CD4-positive, alpha-beta T cell treated with Interleukin-6 at 100 ng/mL for 8 hours (primary cell): ENCODE measurements at places on chromosomes 11 and 22.

GRCh38 chr11:72816404-72816990 lies 2.3 kb downstream of the ATG16L2 start:
- DNase-seq = no peak

DNA sequence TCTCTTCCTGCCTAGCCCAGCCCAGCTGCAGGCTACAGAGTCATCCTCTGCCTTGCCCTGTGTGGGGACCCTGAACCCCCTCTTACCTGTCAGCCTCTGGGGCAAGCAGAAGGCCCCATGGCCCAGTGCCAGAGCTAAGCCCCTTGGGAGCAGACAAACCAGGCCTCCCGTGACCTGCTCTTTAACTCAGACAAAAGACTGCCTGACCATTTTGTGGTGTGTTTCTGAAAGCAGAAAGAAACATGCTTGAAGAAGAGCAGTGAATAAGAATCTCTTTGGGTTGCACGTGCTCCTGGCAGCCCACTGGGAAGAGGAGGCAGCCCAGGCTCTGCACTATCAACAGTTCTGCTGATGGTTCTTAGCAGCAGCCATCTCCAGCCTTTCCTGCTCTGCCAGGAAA lies 118.6 kb downstream of the GRIK4 start:
- DNase-seq = no peak

GRCh38 chr11:8062781-8063257 lies 18.2 kb upstream of the TUB start:
- no peak for DNase-seq

DNA sequence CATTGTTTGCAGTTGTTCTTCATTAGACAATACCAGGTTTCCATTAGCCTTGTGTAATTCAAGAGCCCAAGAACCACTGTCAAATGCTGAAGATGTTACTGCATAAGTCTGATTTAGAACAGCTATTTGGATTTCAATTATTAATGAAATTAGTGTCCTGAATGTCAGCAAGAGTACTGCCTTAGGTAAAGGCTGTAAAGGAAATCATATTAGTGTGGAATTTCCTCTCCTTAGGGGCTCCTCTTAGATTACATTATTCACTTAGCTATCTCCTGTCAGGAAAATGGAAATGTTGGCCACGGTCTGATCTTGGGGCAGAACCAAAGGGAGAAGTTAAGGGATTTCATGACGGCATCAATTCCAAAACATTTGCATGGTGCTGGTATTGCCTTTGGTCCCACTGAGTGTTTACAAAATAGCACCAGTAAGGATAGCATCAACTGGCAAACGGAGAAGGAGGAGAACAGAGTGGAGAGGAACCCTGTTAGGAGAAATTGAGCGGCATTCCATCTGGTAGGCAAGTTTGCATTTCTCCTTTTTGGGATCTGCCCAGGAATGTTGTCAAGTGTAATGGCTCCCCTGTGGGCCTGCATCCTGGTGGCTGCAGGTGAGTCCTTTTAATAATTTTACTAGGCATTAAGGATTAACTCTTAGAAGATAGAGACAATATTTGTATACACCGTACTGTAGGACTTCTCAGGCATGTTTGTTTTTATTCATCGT lies at the start of gene HTR3B:
HTR3B (plus strand) TSS at position 418 of the 723 bp plus-strand sequence; CDS start at position 556, 138 bp downstream.
- no peak for DNase-seq

GRCh38 chr11:93700830-93701229 lies 39.3 kb downstream of the CEP295 start:
- no peak for DNase-seq

DNA sequence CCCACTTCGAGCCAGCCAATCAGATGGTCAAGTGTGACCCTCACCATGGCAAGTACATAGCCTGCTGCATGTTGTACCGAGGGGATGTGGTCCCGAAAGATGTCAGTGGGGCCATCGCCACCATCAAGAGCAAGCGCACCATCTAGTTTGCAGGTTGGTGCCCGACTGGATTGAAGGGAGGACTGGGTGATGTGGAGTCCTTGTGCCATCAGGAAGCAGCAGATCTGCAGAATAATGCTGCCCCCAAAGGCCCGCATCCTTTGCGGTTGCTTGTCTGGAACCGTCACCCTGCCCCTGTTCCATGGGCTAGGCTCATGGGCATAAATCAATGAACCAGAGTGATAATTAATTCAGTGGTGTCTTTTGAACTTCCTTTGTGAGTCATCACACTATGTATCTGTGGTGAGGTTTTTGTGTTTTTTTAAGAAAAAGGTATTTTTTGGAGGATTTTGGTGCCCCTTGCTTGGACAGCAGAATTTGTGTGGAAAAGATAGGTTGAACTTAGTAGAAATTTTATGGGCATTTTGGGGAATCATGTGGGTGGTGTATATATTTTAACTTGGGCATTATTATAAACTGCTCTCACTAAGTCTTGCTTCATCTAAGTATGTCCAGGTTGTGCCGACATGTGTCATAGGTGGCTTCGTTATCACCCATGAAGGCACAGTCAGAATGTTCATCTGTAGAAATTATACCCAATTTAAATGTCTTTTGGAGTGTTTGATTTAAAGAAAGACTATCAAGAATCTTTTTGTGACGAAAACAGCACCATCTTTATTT lies 22.3 kb downstream of the LRRC74B start:
- no peak for DNase-seq

GRCh38 chr11:75508051-75508561 lies 17.6 kb downstream of the GDPD5 start:
- DNase-seq = peak; percentile 73

DNA sequence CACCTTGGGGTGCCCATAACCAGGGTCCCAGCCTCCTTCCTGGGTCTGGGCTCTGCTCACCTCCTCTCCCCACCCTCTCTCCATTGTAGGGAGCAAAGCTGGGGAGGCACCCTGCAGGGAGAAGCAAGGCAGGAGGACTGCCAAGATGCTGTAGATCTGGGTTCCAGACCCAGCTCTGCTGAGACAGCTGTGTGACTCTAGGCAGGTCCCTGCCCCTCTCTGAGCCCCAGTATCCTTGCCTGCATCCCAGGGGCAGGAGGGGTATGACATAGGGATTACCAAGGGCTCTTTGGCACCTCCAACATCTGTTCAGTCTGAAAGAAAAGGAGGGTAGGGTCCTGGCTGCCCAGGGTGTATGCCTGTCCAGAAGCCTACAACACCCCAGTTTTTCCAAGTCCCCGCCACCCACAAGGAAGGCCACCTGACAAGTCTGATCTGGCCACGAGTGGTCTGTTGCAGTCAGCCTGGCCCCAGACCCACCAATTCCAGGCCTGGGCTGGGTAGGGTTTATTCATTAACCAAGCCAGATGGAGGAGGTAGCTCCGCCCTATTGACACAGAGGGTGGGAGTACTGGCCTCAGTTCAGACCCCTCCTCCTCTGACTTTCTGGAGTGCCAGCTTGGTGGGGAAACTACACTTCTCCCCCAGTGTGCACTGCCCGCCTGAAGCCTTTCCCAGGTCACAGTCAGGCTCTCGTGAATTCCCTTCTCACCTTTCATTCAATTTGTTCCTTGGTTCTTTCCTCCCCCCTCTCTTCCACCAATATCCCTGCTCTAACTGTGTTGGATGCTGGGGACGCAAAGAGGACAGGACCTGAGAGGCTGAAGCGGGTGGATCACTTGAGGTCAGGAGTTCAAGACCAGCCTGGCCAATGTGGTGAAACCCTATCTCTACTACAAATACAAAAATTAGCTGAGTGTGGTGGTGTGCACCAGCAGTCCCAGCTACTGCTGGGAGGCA lies 15.0 kb downstream of the STARD10 start:
- DNase-seq = no peak

- peak; percentile 59 for DNase-seq
These were observed 902 bp downstream of the RASGRP2 start for GRCh38 chr11:64742889-64743590.

GRCh38 chr11:9803685-9804418 lies 140.0 kb downstream of the SWAP70 start:
- DNase-seq = no peak

DNA sequence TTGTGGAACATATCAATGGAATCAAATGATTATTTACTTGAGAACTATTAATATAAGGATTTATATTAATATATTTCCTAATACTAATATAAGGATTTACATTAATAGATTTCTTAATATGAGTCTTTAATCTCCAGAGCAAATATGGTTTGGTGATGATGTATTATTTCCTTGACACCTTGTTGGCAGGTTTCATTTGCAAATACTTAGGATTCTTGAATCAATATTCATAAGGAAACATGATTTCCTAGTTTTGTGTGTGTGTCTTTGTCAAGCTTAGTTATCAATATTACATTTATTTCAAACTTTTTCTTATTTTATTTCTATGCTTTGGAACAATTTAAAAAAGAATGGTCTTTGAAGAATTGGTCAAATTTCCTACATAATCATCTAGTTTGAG lies 138.5 kb downstream of the RAB38 start:
- DNase-seq = no peak

GRCh38 chr11:67120456-67120855 lies 1.4 kb downstream of the KDM2A start:
- no peak for DNase-seq

- no peak for DNase-seq
These were observed 19.8 kb upstream of the SHANK2 start for GRCh38 chr11:71272161-71272560.

DNA sequence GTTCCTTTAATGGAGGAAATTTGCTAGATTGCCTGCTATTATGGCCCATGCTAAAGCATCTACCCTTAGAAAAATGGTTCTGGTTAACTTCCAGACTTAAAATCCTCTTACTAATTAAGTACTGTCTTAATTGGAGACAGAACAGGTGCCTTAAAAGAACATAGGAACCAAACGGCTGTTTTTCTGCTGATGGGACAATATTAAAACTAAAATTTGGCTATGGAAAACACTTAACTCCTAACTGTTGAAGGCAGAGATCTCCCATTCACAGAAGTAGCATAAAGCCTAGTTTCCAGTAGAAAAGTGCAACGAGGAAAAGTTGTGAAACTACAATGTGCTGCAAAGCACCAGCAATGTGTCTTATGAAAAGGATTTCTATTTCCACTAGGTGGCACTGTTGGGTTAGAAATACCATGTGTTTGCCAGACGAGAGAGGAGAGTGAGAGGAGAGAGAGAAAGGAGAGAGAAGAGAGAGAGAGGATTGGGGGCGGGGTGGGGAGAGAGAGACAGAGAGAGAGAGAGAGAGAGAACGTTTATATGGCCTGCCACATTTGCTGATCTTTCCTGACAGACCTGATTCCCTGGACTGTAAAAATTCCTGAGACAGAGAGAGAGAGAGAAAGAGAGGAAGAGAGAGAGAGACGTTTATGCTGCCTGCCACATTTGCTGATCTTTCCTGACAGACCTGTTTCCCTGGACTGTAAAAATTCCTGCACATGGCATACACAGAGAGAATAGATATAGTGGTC lies 51.5 kb downstream of the FAM181B start:
- peak; percentile 42 for DNase-seq

GRCh38 chr11:105110688-105111030 lies 28.9 kb downstream of the CARD18 start:
- no peak for DNase-seq

- DNase-seq = no peak
These were observed 109.2 kb upstream of the GAL start for GRCh38 chr11:68575025-68575665.

DNA sequence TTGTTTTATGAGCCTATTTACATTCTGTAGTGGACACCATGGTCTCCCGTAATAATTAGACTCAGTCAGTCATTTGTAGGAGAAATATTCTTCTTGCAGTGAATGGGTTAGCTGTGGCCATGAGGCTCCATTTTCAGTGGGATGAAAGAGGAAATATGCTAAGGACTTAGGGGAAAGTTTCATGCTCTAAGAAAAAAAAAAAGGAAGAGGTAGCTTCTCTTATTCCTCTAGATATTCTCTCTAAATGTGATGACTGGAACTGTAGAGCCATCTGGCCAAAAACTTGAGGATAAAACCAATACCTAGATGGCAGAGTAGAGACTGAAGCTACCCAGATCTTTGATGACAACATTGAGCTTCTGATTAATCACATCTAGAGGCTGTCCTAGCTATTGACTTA lies 75.8 kb upstream of the SESN3 start:
- no peak for DNase-seq

DNA sequence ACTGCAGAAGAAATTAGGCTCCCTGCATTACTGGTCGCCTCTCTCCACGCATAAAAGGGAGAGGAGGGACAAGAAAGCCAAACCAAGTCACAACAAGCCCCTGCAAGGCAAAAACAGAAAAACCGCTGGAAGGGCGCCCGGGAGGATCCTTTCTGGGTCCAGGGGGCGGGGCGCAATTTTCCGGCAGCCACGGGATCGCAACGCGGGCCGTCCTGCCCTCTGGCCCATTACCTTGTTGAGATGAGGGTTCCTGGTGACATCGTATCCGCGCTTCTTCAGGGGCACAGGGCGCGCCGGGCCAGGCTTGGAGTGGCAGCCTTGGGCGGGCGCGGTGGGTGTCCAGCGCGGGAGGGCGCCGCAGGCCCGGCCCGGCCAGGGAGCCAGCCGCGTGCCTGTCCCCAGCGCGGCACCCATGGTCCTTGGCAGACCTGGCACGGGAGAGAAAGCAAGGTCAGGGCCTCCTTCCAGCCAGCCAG lies 847 bp downstream of the ME3 start:
- no peak for DNase-seq

DNA sequence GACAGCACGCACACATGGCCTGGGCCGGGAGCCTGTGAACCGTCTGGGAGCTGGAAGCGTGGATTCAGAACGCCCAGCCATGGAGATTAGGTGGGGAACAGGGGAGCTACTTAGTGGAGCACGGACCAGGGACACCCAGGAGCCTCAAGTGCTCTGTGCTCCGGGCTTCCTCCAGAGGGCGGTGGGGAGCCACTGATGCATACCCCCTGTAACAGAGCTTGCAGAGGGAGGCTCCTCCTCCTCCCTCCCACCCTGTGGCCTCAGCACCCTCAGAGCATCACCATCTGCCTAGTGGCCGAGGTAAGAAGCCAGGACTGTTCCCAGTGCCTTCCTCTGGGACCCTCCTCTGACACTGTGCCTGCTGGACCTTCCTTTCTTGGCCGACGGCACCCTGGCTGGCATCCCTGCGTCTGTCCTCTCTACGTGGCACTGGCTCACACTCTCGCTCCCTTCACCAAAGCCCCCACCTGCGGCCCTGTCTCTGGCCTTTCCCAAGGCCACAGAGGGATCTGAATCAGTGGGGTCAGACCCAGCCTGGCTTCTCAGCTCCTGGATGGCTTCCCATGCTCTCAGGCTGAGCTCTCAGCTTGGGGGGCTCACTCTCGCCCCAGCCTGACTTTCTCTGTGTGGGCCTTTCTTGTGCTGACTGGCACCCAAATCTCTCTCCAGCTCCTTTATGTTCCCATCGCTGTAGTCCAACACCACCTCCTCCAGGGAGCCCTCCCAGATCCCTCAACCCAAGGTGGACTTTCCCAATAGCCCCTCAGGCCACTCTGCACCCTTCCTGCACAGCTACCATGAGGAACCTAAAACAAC lies 780.9 kb downstream of the BRD1 start:
- no peak for DNase-seq

- DNase-seq = no peak
These were observed 812 bp downstream of the JAM3 start for GRCh38 chr11:134069426-134070341.

DNA sequence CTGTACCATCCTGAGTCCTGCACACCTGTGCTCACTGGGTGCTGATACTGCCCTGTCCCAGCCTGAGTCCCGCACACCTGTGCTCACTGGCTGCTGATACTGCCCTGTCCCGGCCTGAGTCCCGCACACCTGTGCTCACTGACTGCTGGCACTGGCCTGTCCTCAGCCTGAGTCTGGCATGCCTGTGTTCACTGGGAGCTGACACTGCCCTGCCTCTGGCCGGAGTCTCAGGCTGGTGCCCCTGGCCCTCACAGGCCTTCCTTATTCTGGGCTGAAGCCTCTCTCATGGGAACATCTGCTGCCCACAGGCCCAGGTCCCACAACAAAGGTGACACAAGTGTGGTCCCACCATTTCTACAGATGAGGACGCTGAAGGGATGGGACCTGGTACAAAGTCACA lies 115.1 kb downstream of the MPPED1 start:
- DNase-seq = no peak

GRCh38 chr22:47944941-47945340 lies 1182.5 kb downstream of the TBC1D22A start:
- no peak for DNase-seq
